Hematopoietic multipotent progenitor cell treated with erythropoietin and hydrocortisone succinate and interleukin-3 and kit ligand, for 4 days (in vitro differentiated cells): ENCODE measurements at places on chromosomes 12 and 14.

- no peak for DNase-seq
Observed at GRCh38 chr14:56136571-56137452, 18.6 kb downstream of the PELI2 start.

GRCh38 chr14:79809849-79810612 lies 401.3 kb downstream of the DIO2 start:
- peak; percentile 32 for DNase-seq

GRCh38 chr14:58426670-58427280 lies 556 bp downstream of the TIMM9 start:
- peak; percentile 85 for DNase-seq

DNA sequence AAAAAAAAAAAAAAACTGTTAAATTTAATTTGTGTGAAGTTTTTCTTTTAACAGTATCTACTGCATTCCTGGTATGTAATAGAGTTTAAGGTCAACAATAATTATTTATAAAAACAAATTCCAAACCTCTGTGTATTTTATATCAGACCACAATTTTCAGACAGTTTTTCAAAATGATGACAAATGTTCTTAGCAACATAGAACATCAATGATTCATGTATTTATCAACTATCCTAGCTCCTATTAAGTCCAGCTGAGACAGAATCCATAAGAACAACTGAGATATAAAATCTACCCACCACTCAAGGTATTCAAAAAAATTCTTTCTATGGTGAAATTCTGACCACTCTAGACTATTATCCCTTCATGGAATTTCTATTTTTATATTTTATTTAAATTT lies 144.5 kb downstream of the EPS8 start:
- no peak for DNase-seq

GRCh38 chr14:38791862-38792261 lies 311.2 kb downstream of the SEC23A start:
- DNase-seq, result no peak

DNA sequence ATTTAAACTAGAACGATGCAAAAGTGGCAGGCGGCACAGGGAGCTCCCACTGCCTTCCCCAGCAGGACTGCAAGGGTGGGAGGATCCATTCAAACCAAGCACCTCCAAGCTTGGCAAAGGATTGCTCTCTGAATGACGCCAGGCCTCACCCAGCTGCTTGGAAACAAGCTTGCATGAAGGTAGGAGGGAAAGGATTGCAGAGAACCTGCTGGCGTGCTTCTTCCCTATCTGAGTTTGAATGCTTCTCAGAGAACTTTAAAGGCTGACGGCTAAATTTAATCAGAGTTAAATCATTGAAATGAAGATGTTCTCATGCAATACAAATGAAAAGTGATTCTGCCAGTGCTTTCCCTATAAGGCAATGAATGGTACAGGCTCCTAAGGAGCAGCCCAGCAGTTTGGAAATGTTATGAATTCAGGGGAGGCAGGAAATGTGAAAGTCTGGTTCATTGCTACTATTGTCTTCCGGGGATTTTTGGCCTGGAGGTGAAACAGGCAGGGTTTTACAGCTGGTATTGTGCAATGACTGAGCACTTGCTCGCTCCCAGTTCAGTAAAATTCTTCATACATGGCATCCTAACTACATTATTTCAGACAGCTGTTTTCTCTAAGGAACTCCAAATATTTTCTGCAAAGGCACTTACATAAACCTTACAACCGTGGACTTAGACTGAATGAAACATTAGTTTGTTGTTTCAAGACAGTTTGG lies 31.9 kb upstream of the DUSP6 start:
- DNase-seq, result no peak

GRCh38 chr14:78631551-78631950 lies 461.4 kb downstream of the NRXN3 start:
- DNase-seq, result no peak

DNA sequence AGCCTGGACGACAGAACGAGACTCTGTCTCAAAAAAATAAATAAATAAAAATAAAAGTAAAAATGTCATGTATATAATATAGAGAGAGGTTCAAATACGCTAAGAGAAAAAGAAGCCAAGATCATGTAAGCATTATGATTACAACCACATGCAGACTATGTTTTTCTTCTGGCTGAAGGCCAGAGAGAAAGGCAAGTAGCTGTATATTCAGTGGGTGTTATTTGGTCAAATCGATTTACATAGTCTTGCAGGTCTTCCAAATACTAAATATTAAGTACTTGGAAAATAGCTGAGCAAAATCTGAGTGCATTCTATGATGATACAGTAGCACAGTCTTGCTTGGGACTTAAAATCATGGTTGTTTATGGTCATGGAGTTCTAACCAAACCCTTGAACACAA lies 758.0 kb downstream of the DIO2 start:
- DNase-seq, result no peak

- DNase-seq, result no peak
Observed at GRCh38 chr12:30774599-30774998, 19.8 kb upstream of the CAPRIN2 start.

DNA sequence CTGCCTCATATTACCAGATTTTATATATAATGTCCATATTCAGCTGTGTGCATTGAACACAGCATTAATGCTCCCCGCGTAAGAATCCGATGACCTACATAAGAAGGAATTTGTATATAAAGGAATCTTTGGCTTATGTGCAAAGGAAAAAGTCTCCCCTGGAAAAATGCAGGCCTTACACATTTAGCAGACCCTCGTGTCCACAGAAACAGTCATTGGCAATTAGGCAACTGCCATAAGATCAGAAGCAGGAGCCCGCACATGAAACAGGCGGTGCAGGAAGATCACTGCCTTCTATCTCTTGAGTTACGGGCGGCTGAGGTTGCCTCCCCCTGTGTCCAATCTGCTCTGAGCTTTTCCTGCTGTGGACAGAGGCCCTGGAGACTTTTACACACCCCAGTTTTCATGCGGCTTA lies 63.2 kb upstream of the RFX4 start:
- no peak for DNase-seq

GRCh38 chr12:122081697-122082221 lies 3.2 kb downstream of the MLXIP start:
- DNase-seq, result peak; percentile 92

- DNase-seq, result no peak
Observed at GRCh38 chr12:92506891-92507290, 195.9 kb upstream of the PLEKHG7 start.

- DNase-seq, result no peak
Observed at GRCh38 chr12:95225645-95226212, 8.1 kb downstream of the VEZT start.

DNA sequence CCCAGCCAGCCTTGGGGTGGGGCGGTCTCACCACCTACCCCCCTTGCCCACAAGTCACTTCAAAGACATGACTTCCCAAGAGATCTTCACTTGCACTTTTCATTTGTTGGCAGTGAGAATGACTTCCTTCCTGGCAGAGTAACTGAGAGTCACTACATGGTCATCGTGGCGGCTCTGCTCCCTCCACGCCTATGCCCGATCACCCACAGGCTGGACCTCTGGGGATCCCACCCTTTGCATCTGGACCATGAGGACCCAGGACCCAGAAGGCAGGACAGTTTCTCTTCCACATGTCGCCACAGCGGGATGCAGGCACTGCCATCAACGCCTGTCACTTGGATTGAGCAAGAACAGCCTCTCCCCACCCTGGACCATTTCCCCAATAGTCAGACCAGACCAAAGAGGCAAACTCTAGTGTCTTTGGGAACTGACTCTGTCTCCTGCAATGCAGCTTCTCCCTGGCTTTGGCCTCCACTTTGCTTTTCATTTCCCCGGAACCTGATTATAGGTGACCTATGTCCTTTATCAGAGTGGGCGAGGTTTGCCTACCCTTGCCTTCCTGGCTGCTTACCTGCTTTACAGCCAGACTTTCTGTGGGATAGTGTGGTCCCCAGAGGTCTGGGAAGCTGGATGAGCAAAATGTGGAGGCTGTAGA lies 3.6 kb downstream of the VDR start:
- DNase-seq, result no peak

DNA sequence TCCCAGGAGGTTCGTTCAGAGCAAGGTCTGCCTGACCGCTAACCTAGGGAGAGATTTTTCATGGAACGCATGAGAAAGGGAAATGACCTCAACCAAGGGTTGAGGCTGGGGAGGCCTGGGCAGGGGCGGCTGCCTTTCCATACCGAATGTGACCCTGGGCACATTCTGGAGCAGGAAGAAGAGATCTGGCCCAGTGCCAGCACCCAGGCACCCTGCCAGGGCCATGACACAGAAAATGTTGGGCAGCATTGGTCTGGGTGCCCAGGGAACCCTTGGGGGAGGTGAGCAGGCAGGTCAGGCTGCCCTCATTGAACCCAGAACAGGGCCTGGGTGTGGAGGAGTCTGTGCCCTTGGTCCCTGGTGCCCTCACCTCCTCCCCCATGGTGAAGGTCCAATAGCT lies 106.8 kb downstream of the CALM1 start:
- DNase-seq, result no peak

DNA sequence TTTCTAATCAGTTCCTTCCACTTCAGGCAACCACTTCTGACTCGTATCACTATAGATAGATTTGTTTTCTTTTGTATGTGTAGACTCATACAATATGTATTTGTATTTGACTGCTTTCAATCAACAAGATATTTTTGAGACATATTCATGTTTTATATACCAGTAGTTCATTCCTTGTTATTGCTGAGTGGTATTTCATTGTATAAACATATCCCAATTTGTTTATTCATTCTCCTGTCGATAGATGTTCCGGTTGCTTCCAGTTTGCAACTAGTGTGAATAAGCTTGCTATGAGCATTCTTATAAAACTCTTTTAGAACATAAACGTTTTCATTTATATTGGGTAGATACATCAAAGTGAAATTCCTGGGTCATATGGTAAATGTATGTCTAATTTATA lies 119.2 kb downstream of the FIGNL2 start:
- no peak for DNase-seq

DNA sequence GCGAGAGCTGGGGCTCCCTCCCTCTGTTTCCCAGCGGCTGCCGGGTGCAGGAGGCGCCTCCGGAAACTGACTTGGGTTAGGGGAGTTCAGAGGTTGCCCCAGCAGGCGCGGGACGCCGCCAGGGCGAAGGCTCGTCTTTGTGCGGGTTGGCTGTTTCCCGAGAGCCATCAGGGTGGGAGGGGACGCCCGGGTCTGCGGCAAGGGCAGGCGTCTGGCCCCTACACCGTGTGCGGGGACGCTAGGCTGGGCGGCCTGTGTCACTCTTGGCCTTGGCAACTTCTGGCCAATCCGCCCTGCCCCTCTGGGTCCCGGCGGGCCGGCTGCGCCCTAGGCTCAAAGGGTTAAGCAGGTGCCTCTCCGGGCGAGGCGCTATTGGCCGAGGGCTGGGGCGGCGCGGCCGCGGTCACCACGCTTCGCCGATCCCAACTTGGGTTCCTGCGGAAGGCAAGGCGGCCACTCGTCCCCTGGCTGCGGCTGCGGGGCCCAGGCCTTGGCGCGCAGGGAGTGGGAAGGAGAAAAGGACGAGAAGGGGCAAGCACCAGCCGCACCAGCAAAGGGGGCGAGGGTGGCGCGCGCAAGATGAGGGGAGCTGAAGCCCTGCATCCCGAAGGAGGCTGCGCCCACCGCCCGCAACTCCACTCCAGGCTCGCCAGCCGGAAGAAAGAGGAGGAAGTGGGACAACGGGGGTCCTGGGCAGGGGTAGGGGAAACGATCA lies 5.6 kb upstream of the NPAS3 start:
- no peak for DNase-seq

DNA sequence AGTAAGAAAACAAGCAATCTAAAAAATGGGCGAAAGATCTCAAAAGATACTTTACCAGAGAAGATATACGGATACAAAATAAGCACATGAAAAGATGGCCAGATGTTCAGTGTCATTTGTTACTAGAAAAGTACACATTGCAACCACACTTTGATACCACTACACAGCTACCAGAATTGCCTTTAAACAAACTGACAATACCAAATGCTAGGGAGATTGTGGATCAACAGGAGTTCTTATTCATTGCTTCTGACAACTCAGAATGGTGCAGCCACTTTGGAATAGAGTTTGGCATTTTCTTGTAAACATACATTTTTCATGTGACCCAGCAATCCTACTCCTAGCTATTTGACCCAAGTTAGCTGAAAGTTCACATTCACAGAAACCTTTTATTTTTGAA lies 136.3 kb downstream of the FUT8 start:
- no peak for DNase-seq

GRCh38 chr12:105476616-105477015 lies 146.1 kb downstream of the C12orf75 start:
- peak; percentile 69 for DNase-seq

GRCh38 chr14:104280902-104281767 lies 142.7 kb downstream of the KIF26A start:
- no peak for DNase-seq

- peak; percentile 0 for DNase-seq
Observed at GRCh38 chr14:80211153-80212022, at the start of gene DIO2. Gene DIO2, minus strand, starts transcription at chr14:80211504. Its CDS starts 32 bp downstream, at chr14:80211472.

- no peak for DNase-seq
Observed at GRCh38 chr14:79663453-79663852, 547.9 kb downstream of the DIO2 start.

- no peak for DNase-seq
Observed at GRCh38 chr14:21536418-21537089, 10.4 kb upstream of the SALL2 start.

- DNase-seq, result no peak
Observed at GRCh38 chr14:103199124-103199523, 75.9 kb downstream of the TNFAIP2 start.

DNA sequence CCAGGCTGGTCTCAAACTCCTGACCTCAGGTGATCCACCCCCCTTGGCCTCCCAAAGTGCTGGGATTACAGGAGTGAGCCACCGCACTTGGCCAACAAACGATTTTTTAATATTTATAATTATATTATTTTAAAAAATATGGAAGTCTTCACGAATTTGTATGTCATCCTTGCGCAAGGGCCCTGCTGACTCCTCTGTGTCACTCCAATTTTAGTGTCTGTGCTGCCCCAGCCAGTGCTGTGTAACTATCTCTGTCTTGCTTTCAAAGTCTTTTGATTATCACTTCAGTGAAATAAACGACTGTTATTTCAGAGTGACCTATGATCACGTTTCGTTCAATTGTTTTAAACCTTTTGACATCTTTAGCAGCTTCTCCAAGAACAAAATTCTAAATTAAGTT lies 13.1 kb upstream of the MMP17 start:
- DNase-seq, result no peak

- peak; percentile 55 for DNase-seq
Observed at GRCh38 chr12:74365178-74365964, 172.3 kb upstream of the ATXN7L3B start.

DNA sequence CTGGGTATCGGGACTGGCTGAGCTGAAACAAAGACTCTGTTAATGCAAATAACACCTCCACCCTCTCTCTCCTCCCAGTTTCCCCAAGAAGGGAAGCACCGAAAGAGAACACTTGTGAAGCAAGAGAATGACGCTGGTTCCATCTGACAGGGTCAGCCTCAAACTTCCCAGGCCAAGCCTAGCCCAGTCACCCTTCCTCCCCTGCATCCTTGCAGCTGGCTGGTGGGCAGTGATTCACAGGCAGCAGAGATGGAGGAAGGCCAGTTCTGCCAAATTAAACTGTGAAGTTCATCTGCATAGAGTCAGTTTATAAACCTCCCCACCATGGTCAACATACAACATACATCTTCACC lies 2.8 kb downstream of the LRRC74A start:
- DNase-seq, result no peak

DNA sequence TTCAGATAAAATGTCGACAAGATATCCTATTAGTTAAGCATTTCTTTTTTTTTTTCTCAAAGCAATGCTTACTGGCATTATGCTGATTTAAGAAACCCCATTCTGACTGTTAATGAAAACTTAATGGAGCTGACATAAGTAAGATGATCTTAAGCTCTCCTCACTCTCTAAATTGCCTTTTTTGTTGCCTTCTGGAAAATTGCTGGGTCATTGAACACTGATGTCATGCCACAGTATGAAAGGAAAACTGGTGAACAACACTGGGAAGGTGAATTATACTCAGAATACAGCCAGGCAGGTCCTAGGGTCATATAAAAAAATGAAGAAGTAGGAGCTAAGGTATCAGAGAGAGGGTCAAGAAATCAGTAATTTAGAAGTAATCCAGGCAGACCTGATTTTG lies 179.9 kb downstream of the BTG1 start:
- DNase-seq, result no peak
